ENCODE measurements at places on chromosomes 5 and 9. TPM values are rescaled to one million over a fixed set of nuclear protein-coding genes. Genes with fewer than 3 reads are reported as not detected.

DNA sequence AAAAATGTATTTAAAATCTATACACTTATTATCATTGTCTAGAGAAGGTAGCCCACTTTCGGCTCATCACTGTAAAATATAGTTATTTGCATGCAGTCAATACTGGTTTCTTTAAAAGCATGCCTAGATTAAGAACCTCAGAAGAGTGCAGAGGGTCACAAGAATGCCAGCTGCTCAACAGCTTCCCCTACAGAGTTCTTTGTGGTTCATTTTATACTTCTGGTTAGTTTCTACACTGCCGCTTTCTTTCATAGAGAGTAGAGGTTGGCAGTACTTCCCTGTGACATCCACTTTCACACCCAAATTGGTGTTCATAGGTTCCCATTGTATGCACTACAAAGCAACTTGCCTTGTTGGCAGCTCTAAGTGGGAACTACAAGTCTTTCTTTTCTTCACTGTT is 137.3 kb downstream of the KIAA0825 start:
- DNase-seq = no peak

GRCh38 chr5:124796495-124796894 is 50.1 kb upstream of the ZNF608 start:
- DNase-seq = no peak

DNA sequence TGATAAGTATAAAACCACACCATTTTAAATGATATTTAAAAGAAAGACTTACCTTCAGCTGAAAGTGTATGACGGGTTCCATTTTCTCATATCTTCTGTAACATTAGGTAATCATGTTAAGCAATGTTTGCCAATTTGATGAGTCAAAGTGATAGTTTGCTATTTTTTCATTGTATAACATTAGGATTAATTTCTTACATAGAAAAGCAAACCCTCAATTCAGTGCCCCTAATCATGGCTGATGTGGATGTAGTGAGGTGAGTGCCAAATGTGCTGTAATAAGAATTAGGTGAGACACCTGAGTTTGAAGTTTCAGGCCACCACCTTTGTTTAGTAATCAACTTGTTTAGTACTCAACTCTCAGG is 68.0 kb downstream of the UNC13B start:
- no peak for DNase-seq

GRCh38 chr9:69093471-69094103 is 58.0 kb downstream of the FXN start:
- DNase-seq = no peak

DNA sequence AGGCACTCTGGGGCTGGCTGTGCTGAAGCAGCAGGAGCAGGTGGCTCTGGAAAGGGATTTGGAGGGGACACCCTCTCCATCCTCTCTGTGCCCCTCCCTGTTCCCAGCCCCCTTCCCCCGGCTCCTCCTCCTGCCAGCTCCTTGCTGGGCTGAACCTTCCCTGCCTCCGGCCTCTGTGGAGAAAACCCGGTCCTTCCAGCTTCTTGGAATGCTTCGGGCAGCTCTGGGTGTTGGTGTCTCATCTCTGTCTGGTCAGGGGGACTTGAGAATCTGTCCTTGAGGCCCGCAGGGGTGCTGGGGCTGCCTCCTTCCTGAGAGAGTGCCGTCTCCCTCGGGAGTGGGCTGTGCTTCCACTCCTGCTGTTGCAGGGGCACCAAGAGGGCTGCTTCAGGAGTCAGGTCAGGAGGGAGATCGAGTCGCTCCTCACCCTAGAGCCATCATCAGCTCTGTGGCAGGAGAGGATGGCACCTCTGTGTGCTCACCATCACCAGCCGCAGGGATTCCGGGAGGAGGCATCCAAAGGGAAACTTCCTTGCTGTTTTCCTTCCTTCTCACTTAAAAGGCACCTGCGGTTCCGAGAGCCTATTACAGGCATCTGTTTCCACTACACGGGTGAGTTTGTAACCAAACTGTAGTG is 30.6 kb downstream of the NDUFS6 start:
- DNase-seq = no peak

GRCh38 chr5:179716286-179716685 is 16.3 kb upstream of the MAML1 start:
- DNase-seq = peak; percentile 35

DNA sequence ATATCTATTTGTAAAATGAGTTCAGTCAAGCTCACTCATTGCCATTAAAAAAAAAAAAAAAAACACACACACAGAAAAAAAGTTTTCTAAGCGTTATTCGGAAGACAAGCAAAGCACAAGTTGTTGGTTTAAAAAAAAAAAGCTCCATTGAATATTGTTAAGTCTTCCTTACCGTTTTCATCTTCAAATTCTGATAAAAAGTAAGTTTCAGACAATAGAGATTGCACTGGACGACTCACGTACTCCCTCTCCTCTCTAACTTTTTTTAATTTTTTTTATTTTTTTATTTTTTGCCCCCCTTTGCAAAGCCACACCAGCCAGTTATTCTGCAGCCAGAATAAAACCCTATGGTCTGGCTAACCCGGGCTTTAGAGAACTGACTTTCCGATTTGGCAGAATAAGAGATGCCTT is 544 bp downstream of the ADAMTS6 start:
- DNase-seq = no peak

DNA sequence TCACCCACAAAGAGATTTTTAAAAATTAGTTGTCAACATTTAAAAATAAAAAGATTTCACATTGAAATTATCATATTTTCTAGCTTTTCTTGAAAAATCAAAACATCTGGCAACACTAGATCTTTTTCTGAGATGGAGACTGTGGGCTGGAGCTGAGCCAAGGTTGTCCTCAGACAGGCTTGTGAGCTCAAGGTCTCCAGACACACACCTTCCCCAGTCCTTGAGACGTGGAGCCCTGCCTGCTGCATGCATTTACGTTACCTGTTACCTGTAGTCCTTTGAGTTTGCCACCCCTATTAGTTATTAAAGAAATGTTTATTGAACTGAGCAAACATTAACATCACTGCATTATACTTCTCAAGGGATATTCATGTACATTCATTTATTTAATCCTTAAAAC is 87.5 kb upstream of the TLE1 start:
- no peak for DNase-seq

DNA sequence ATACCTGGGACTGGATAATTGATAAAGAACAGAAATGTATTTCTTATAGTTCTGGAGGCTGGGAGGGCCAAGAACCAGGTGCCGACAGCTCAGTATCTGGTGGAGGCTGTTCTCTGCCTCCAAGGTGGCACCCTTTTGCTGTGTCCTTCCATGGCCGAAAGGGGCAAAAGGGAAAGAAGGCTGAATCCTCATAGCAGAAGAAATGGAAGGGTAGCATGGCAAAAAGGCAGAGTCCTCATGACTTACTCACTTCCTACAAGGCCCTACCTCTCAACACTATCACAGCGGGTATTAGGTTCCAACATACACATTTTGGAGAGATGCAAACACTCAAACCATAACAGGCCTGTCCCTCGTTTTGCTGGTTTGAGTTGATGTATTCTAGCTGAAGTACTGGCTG is 25.1 kb upstream of the MED10 start:
- no peak for DNase-seq

GRCh38 chr5:139204196-139204595 is 6.0 kb upstream of the SIL1 start:
- no peak for DNase-seq

GRCh38 chr5:65546141-65546540 is 16.8 kb downstream of the CENPK start:
- no peak for DNase-seq

GRCh38 chr5:79151942-79152671 is 40.5 kb downstream of the BHMT start:
- no peak for DNase-seq

DNA sequence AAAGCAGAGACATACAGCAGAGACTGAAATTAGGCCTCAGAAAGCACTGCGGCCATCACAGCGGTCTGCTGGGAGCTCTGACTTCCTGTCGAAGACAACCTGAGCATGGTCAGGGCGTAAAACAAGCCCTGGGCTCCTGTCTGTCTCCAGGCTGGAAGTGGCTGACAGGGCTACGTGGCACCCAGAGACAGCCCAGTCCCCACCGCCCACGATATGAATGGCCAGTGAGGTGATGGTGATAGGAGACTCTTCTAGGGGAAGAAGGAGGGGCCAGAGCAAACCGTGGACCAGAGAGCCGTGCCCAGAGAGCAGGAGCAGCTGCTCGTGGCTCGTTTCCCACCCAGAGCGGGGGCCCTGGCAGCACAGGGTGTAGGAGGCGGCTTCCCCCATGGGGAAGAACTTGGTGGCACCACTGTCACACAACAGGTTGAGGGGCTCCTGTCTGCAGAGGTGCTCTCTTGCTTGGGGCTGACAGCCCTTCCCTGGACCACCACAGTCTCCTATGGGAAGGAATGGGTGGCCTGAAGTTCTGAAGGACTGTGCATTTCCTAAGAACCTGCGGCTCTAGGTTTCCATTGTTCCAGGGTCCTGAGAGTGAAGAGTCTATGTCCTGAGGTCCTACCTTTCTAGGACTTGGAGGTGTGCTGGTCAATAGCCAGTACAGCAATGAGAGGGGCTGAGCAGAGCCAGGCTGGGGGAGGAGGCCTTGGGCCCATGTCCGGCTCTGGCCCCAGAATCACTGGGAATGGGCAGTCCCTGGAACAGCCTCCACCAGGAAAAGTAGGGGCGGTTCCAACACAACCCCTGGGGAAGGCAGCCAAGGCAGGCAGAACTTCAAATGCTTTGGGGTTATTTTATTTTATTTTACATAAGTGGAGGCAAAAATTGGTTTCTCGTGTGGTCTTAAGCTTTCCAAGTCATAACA is 56.4 kb downstream of the BARX1 start:
- no peak for DNase-seq

- no peak for DNase-seq
Measured at GRCh38 chr9:13424204-13424603, 144.7 kb upstream of the MPDZ start.

GRCh38 chr5:170416526-170416925 is 27.4 kb upstream of the KCNMB1 start:
- no peak for DNase-seq

GRCh38 chr5:133758641-133759040 is 146.3 kb upstream of the FSTL4 start:
- DNase-seq = no peak

GRCh38 chr9:134666831-134667230 is 25.2 kb downstream of the COL5A1 start:
- peak; percentile 74 for DNase-seq

- peak; percentile 86 for DNase-seq
Measured at GRCh38 chr5:81315336-81315735, 13.9 kb downstream of the ZCCHC9 start.

DNA sequence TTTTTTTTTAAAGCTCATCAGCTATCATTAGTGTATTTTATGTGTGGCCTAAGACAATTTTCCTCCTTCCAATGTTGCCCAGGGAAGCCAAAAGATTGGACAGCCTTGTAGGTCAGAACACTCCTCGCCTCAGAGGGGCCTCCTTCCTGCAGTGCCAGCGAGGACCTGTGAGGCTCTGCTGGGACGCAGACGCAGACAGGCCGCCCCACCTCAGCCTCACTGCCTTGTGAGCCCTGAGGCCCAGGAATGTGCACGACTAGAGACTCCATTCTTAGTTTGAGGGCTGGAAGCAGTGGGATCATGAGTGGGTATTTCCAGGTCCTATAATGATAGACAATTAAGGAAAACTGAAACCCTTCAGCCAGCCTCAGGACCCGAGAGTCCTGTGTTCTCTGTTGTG is 85.4 kb downstream of the PJA2 start:
- DNase-seq = no peak

DNA sequence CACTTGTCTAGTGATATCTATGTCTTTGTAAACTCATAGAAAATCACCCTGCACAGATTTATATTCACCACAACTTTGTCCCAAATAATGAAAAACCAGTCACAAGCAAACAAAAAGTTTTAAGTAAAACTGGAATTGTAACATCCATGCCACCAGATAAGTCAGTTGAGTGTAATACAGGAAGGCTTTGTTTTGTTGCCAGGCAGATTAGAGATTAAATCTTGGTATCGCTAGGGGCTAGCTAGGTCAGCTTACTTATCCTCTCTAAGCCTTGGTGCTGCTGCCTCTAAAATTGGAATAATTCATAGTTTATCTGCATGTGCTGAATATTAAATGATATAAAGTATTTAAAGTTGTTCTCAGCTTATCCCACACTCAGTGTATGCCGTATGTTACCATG is 1062.5 kb downstream of the CDH9 start:
- no peak for DNase-seq

DNA sequence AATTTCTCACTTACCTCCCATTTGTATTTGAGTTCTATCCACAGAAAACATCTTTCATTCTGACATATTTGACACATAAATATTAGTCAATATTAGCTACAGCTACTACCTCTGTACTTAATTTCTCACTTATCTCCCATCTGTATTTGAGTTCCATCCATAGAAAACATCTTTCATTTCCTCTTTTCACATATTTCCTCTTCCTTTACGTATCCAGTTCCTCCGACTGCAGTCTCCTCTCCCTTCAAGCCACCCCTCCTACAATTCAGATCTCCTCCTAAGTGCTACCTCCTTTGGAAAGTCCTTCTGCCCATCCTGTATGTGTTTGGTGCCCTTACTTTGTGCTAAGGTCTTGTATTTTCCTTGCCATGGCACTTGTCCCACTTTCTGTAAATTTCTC is 1.6 kb downstream of the SREK1IP1 start:
- DNase-seq = no peak

GRCh38 chr5:179222246-179223017 is 122.8 kb downstream of the ADAMTS2 start:
- DNase-seq = no peak

DNA sequence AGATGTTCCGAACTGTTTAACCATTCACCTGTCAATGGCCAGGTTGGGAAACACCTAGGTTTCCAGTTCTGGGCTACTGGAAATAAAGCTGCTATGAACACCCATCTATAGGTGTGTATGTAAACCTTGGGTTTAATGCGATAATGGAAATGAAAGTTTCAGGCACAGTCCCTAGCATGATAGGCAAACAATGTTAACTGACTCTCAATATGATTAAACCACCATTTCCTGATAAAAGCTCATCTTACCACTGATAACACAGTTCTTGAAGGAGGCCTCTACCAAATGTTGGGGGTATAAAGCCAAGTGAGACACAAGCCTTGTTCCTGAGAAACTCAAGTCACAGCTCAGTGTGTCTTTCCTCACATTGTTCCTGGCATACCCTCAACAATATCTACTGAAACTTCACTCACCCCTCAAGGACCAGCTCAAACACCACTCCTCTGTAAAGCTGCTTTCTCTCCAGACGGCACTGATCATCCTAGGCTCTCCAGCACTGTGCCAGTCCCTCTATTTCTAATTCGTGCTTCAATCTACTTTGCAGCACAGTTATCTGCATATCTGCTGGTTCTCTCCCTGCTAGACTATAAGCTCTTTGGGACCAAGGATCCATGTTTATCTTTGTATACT is 15.8 kb downstream of the RAB14 start:
- no peak for DNase-seq

The NUDT12 gene
- 2.3 TPM for polyA plus RNA-seq

The GABRA1 gene
- not detected for polyA plus RNA-seq

The PRDM9 gene
- not detected for polyA plus RNA-seq

The HAVCR1 gene
- polyA plus RNA-seq = not detected

The NAIP gene
- polyA plus RNA-seq = 2.2 TPM

The MLANA gene
- polyA plus RNA-seq = not detected

The SLC36A2 gene
- polyA plus RNA-seq = not detected
